ENCODE measurements at places on chromosomes 7 and 10. TPM values are rescaled to one million over a fixed set of nuclear protein-coding genes. Genes with fewer than 3 reads are reported as not detected.

The CACNA2D1 gene
- total RNA-seq, result not detected

- H3K4me3 ChIP-seq, result no peak within 1 kb of the TSS
- H3K27me3 ChIP-seq, result no peaks in the 10 kb centered on the region
Measured at GRCh38 chr7:73770002-73770859, at the start of gene CLDN3. Gene CLDN3, minus strand, starts transcription at chr7:73770270. Its CDS starts 221 bp downstream, at chr7:73770049.

GRCh38 chr10:103839519-103839871 lies 15.9 kb downstream of the SH3PXD2A start:
- H3K4me1 ChIP-seq, result no peaks in the 10 kb centered on the region
- H3K36me3 ChIP-seq, result no peaks in the 10 kb centered on the region
- H3K27me3 ChIP-seq, result no peaks in the 10 kb centered on the region
- H3K27ac ChIP-seq, result no peak overlapping the region

- H3K27me3 ChIP-seq, result no peaks in the 10 kb centered on the region
- H3K4me3 ChIP-seq, result no peak overlapping the region
- peaks cover 14% of the 10 kb centered on the region for H3K36me3 ChIP-seq
- H3K27ac ChIP-seq, result no peak overlapping the region
Measured at GRCh38 chr10:62015994-62016393, 114.5 kb downstream of the ARID5B start.

DNA sequence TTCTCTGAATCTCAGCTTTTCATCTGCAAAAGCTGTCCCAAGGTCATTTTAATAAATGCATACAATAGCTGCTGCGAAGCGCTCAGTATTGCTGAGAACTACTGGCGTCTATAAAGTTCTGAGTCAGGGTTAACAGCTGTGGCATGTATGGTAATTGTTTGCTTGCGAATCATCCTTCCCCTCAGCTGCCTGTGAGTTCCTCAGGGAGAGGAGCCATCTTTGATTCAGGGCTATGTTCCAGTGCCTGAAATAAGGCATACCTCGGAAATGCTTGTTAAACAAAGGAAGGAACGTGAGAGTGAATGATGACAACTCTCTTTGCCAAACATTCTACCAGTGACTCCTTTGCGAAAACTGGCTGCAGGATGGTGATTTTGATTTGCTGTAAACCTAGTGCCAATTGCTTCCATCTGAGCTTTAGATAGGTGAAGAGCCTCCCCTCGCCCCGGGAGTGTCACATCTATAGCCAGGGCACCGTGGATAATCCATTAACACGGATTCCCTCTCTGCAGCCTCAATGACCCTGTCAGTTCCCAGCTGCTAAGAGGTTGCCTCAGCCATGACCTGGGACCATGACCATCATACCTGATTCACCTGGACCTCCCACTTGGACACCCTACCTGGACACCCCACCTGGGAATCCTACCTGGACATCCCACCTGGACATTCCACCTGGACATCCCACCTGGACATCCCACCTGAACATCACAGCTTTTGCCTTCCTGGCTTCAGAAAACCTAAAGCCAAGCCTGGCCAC lies 39.6 kb downstream of the GPRIN2 start:
- DNase-seq, result no peak
- no peak overlapping the region for H3K27ac ChIP-seq
- H3K4me3 ChIP-seq, result no peak overlapping the region
- no peaks in the 10 kb centered on the region for H3K4me1 ChIP-seq

GRCh38 chr7:69663911-69664832 lies 65.9 kb downstream of the AUTS2 start:
- no peak overlapping the region for H3K4me3 ChIP-seq
- no peaks in the 10 kb centered on the region for H3K36me3 ChIP-seq
- H3K27me3 ChIP-seq, result no peaks in the 10 kb centered on the region
- H3K27ac ChIP-seq, result no peak overlapping the region
- H3K4me1 ChIP-seq, result no peaks in the 10 kb centered on the region

DNA sequence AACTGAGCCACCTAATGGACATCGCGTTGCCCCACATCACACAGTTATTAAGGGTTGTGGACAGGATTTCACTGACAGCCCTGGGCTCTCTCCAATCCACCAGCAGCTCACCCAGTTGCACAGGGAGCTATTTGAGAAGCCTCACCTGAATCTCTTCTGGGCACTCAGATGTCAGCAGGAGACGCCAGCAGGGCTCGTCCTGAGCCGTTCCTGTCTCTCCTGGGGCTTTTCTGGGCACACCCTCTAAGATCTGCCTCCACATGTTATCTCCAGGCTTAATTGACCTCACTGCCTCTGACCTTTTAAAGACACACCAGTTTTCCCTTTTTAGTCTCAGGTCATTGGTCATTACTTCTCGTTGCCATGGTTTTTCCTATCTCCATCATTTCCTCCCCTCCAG lies 63.0 kb downstream of the GRID1 start:
- H3K36me3 ChIP-seq, result no peaks in the 10 kb centered on the region
- H3K27me3 ChIP-seq, result no peaks in the 10 kb centered on the region
- H3K4me3 ChIP-seq, result no peak overlapping the region
- DNase-seq, result no peak
- no peak overlapping the region for H3K27ac ChIP-seq

The FRMD4A gene
- 3.1 TPM for total RNA-seq

GRCh38 chr7:31093282-31093681 lies 41.2 kb downstream of the ADCYAP1R1 start:
- no peak overlapping the region for H3K27ac ChIP-seq
- H3K4me3 ChIP-seq, result no peak overlapping the region
- no peaks in the 10 kb centered on the region for H3K27me3 ChIP-seq

DNA sequence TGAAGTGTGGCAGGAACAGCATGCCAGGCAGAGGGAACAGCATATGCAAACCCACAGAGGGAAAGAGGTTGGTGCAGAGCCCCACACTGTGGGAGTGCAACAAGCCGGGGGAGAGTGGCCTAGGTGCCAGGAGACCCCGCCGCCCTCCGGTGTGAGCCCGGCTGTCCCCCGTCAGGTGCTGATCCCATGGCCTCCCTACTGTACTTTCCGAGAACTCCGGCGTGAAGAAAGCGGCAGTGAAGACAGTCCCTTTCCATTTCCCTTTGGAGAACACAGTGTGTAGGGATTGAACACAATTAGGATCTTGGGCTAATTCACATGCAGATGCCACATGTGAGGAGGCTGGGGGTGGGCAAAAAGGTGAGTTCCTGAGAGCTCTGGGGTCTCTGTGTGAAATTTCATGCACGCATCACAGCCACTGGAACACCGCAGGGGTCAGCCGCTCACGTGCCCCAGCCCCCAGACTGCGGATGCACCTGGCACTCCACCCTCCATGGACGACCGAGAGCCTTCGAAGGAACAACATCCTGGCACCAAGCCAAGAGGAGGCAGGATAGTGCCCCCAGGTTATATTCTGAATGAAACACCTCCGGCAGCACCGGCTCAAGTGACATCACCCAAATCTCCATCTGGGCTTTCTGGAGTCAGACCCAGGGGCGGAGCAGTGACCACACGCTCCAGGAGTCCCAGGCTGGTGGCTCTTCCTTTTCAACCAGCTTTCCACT lies 82.1 kb upstream of the PPP2R2D start:
- no peak overlapping the region for H3K4me3 ChIP-seq
- H3K27me3 ChIP-seq, result no peaks in the 10 kb centered on the region
- DNase-seq, result no peak
- H3K27ac ChIP-seq, result no peak overlapping the region
- no peaks in the 10 kb centered on the region for H3K4me1 ChIP-seq

Measured in naive thymus-derived CD4-positive, alpha-beta T cell (primary cell).